ENCODE measurements at places on chromosomes 1 and 21.

- no peak for DNase-seq
Measured at GRCh38 chr1:101474039-101474665, 237.3 kb downstream of the S1PR1 start.

- DNase-seq: no peak
Measured at GRCh38 chr1:118145721-118146120, 39.3 kb downstream of the SPAG17 start.

GRCh38 chr1:73913025-73913424, 285.0 kb downstream of the LRRIQ3 start:
- DNase-seq: no peak

DNA sequence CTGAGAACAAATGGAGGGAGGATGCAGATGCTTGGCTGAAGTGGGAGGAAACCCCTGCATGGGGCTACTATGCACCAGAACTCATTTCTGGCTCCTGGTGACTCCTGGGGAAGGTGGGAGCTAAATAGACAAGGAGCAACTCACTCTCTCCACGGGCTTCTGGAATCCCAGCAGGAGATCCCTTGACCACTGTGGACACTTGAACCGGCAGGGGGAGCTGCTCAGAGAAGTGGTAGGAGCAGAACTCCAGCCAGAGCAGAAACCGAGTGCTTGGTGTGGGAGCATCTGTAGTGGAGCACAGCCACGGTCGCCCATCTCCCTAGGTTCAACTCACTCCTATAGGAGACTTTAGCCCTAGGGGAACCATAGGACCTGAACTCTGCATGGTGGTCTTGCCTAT, 205.6 kb upstream of the GJB5 start:
- DNase-seq: no peak

GRCh38 chr1:21296509-21297354, 6.5 kb upstream of the ECE1 start:
- DNase-seq: no peak

GRCh38 chr1:36136535-36136934, 11.5 kb upstream of the COL8A2 start:
- no peak for DNase-seq

DNA sequence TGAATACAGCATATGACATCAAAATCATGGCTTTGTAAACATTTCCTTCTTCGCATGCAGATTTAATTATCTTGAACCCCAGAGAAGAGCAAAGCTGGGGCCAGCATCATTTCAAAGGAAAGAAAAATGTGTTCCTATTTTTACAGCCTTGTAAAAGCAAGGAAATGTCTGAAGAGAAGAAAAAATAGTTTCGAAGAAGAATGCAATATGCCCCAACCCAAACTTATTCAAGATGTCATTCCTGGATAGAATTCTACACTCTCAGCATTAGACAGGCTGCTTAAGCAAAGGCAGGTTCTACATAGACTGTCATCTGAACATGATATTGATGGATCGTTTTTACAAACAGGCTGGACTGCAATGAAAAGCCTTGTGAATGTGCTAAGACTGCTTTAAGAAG, 900.8 kb downstream of the TTLL7 start:
- DNase-seq: no peak

DNA sequence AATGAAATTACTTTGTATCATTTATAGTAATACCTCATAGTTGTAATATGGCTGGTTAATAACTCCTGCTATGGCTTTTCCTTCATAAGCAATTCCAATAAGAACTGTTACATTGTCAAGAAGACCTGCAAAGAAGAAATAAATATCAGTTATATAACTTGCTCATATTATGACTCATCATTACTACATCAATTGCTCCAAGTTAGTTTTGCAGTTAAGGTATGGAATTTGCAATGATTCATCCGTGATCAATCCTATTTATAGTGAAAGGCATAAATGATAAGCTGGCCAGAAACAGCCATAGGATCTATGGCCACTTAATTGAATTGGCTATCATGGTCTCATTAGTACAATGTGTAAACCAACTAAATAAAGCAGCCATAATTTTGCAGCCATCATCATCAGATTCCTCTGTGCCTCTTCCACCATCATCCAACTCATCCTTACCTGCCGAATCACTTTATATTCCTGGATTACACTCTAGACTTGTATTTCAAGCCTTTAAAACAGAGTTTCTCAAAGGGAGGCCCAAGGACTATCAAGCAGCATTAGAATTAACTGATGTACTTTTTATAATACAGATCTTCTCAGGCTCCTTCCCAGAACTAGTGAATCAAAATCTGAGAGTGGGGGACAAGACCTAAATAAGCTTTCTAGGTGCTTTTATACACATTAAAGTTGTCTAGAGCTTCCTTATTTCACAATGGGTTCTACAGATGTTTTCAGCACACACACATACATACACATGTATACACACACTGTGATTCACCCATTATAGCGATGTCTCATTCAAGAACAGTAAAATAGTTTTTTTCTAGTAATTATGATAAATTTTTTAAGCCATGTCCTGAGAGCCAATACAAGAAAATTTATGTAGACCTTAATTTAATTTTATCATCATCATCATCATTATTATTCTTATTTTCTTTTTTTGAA, 21.2 kb upstream of the EPRS1 start:
- no peak for DNase-seq

DNA sequence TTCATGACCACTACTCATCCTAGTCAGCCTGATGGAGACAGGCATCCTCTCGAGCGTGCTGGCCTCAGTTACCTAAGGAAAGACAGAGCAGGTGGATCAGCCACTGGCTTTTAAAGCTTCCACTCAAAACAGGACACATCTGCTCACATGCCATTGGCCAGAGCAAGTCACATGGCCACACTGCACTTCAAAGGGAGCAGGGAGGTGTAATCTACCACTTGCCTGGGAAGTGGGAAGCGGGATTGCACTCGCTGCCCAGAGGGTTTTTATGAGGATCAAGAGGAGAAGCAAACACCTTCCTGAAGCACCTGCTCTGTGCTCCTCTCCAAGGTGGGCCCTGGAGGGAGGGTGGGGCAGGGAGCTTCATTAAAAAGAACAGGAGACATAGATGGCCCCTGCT, 108.0 kb downstream of the TAS1R2 start:
- no peak for DNase-seq

- no peak for DNase-seq
Measured at GRCh38 chr1:24743404-24744211, 1.6 kb upstream of the CLIC4 start.

DNA sequence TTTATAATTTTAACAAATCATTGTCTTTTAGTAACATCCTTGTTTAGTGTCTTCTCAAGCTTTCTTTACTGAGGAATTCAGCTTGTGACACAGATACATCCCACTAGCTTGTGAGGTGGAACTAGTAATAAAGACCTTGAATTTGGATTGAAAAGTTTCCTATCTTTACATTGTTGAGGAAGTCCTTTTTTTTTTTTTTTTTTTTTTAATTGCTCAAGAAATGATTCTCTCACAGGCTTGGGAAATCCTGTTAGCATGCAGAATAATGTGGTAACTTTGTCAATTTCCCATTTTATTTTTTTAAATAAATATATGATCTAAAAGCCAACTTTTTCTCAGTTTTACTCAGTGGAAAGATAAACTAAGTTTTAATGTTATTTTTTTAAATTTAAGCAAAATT, 15.8 kb downstream of the DENND2D start:
- DNase-seq: no peak

All from stimulated activated naive CD4-positive, alpha-beta T cell treated with Interleukin-2 at 50 U/mL for 16 hours (primary cell).